ENCODE measurements at places on chromosomes 7 and 10.

GRCh38 chr7:98202367-98203195 is 8.7 kb upstream of the BHLHA15 start:
- DNase-seq, result peak; percentile 63

- DNase-seq, result no peak
Observed at GRCh38 chr7:107860981-107861652, 29.9 kb upstream of the DLD start.

GRCh38 chr7:82615527-82615926 is 171.9 kb upstream of the CACNA2D1 start:
- DNase-seq, result no peak

- no peak for DNase-seq
Observed at GRCh38 chr10:95741807-95742467, 14.0 kb upstream of the ENTPD1 start.

GRCh38 chr10:79487296-79488194 is 24.8 kb upstream of the EIF5AL1 start:
- DNase-seq, result peak; percentile 2

GRCh38 chr10:131016556-131016955 is 295.0 kb downstream of the TCERG1L start:
- no peak for DNase-seq

- no peak for DNase-seq
Observed at GRCh38 chr10:117339578-117339977, 35.7 kb downstream of the PDZD8 start.

- DNase-seq, result peak; percentile 35
Observed at GRCh38 chr7:70307544-70308106, 709.4 kb downstream of the AUTS2 start.

DNA sequence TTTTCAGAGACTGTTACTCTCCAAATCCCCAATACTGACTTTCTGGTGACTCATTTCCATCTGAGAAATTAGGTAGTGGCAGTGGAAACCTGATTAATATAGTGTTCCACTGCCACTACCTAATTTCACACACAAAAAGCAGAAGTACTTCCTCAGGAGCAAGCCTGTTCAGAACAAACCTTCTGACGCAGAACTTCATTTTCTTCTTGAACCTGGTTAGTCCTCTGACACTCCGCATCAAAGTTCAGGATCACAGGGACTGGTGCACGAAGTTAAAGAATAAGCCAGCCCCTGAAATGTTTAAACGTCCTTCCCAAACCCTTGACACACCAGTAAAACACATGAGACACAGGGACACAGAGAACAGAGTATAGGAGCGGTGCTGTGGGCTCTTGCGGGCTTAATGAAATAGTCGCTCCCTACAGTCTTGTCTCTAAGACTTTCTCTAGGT is 4.4 kb downstream of the WDR91 start:
- no peak for DNase-seq

- no peak for DNase-seq
Observed at GRCh38 chr7:41887416-41887815, 184.5 kb upstream of the INHBA start.

GRCh38 chr7:86448856-86449255 is 194.9 kb upstream of the GRM3 start:
- DNase-seq, result no peak

DNA sequence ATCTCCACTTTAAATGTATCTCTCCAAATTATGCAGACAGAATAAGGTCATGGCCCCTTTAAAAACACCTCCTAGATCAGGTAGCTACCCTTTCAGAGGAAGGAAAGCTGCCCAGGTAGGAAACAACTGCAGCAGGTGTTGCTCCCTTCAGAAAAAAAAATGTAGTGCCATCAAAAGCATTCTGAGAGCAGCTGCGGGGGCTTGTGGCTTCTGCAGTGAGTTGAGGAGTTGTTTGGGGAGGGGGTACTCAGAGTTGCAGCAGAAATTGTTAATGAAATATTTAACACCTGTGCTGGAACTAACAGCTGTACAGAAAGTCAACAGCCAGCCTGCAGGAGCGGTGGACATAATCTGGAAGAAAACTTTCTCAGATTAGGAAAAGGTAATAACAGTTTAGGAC is 24.0 kb downstream of the CDHR3 start:
- no peak for DNase-seq

Measured in CD4-positive, alpha-beta memory T cell (primary cell).